Midbrain (tissue), 1 donor: ENCODE measurements at places on chromosomes 6 and 20.
A peak's percentile ranks its signal among the peaks of the same experiment; 100 is the strongest.

GRCh38 chr6:75568100-75568499, 33.6 kb upstream of the SENP6 start:
- DNase-seq: no peak

DNA sequence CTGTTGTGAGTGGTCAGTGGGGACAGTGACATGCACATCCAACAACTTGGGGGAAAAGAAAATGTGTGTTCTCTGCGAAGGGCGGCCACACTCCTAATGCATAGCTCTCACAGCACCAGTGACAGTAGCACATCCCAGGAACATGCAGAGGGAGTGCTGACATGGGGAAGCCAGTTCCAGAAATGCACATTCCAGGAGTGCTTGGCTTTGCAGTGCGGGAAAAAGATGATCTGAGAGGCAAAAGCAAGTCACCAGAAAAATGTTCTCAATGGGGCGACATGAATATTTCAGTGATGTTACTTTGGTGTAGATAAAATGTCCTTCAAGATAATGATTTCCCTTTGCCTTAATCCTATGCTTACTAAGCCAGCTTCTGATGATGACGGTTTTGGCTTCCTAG, 42.9 kb upstream of the PDE10A start:
- no peak for DNase-seq

GRCh38 chr6:142885182-142885867, 59.7 kb downstream of the HIVEP2 start:
- peak; percentile 30 for DNase-seq

GRCh38 chr20:8909596-8909995, 159.3 kb upstream of the PLCB4 start:
- DNase-seq: no peak

GRCh38 chr6:107179004-107179403, 63.7 kb upstream of the BEND3 start:
- DNase-seq: no peak

DNA sequence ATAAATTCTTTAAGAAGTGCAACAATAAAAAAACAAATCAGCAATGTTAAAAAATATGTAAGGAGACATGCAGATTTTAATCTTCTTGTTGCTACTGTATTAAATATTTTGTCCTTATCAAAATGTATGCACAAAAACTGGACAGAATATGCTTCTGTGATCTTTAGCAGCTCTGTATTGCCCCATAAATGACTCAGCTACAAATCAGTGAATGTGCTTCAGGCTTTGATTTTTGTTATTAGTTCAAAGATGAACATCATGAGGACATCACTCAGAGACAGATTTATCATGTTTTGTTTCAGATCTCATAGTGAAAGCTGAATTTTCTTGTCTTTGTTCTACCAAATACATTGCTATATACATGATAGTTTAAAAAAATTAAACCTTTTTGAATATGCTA, 312.4 kb downstream of the GRIK2 start:
- DNase-seq: no peak

- DNase-seq: no peak
Measured at GRCh38 chr6:34992376-34992775, 103.3 kb downstream of the ANKS1A start.

DNA sequence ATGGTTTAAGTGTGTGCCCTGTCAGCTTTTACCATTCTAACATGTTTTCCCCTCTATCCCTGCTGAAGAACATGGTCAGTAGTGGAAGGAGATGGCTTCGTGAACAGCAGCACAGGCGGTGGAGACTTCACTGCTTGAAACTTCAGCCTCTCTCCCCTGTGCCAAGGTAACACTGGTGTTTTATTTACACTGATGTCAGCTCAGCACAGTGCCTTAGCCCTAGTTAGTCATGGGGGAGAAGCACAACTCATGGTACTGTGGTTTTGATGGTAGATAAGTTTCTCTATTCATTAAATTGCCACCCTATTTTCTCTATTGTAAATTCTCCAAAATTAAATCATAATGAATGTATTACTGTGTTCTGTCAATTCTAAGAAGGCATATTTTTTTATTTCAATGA, 56.6 kb downstream of the MTHFD1L start:
- no peak for DNase-seq

DNA sequence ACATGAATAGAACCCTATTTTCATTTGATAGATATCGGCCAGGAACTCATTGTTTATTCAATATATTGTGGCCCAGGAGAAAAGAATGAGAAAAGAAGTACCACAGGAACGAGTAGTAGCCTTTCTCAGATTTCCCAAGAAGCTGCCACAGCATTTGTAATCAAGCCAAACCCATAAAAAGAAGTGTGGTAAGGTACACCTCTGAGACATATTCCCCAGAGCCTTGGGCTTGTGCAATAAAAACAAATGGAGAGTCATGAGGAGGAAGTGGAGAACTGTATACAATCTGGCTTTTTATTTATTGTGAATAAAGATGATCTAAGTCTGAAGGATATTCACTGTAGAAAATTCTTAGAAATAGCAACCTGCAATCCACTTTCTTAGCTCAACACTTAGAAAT, 36.7 kb downstream of the KIF6 start:
- no peak for DNase-seq

DNA sequence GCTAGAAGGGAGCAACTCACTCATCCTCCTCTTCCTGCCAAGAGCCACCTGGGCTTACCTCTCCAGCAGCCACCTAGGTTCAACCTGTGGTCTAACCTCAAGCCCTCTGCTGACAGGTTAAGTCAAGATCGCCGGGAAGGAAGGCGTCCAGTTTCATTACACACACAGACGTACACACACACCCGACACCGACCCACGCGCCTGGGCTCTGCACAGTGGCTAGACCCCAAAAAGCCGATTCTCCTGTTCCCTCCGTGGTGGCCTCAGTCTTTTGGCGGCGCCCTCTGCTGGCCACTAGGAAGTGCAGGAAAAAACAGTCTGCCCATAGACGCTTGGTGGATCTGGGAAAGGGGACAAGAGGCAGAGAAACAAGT, 52.8 kb downstream of the MRPL14 start:
- no peak for DNase-seq

DNA sequence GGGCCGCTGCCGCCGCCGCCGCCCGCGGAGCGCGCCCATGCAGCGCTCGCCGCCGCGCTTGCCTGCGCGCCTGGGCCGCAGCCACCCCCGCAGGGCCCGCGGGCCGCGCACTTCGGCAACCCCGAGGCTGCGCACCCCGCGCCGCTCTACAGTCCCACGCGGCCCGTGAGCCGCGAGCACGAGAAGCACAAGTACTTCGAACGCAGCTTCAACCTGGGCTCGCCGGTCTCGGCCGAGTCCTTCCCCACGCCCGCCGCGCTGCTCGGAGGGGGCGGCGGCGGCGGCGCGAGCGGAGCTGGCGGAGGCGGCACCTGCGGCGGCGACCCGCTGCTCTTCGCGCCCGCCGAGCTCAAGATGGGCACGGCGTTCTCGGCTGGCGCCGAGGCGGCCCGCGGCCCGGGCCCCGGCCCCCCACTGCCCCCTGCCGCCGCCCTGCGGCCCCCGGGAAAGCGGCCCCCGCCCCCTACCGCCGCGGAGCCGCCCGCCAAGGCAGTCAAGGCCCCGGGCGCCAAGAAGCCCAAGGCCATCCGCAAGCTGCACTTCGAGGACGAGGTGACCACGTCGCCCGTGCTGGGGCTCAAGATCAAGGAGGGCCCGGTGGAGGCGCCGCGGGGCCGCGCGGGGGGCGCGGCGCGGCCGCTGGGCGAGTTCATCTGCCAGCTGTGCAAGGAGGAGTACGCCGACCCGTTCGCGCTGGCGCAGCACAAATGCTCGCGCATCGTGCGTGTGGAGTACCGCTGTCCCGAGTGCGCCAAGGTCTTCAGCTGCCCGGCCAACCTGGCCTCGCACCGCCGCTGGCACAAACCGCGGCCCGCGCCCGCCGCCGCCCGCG, 730 bp downstream of the INSM1 start:
- DNase-seq: no peak

GRCh38 chr6:184161-184700, 108.1 kb upstream of the DUSP22 start:
- DNase-seq: no peak

- no peak for DNase-seq
Measured at GRCh38 chr6:156602066-156602385, 175.2 kb upstream of the ARID1B start.

DNA sequence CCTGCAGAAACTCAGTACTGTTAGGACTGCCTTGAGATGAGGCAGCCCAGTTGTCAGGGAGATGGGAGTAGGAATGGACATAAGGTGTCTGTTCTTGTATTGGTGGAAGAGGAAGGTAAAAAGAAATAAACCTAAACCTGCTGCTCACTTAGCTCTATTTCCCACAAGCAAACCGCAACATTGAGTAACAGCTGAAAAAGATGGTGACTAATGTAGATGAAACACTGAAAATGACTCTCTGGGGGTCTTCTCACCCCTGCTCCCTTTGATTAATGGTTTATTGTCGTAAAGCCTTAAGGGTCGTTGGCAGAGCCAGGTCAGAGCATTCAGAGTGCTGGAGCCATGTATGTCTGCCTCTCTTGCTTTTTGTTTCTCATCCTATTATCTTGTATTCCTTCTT, 87.5 kb downstream of the FOXO3 start:
- DNase-seq: no peak
